ENCODE measurements at places on chromosomes 2 and 18.

DNA sequence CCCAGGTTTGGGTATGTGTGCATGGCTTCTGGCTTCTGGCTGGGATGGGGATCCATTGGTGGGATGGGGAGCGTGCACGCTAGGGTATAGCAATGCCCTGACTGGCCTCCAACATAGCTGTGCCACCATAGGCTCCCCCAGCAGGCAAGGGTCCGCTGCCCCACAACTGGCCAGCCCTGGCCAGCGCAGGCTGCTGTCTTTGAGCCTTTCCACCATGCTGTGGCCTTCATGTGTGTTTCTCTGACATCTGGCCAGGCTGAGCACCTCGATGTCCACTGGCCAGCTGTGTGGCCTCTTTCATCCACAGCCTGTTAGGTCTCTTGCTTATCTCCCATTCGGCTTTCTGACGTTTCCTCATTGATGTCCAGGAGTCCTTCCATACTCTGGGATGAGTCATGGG is 231.3 kb downstream of the NDUFA10 start:
- DNase-seq = no peak

GRCh38 chr2:26605195-26605998 is 35.8 kb downstream of the CIB4 start:
- peak; percentile 72 for DNase-seq

GRCh38 chr2:170895023-170895757 is 33.9 kb upstream of the GORASP2 start:
- DNase-seq = no peak

DNA sequence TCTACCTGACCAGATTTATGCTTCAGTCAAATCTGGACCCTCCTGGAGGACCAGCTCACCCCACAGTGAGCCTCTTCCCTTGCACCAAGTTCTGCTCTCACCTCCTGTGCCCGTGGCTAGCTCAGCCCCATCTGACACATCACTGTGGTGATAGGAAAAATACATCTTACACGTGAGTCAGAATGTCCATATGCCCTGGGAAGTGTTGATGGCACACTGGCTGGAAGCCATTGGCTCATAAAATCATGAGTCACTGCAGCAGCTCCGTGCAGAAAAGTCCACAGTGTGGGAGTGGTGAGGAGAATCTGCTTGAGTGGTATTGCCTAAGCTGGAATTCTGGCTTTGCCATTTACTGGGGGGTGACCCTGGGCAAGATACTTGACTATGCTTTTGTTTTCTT is 42.6 kb upstream of the RAPGEF4 start:
- no peak for DNase-seq

- DNase-seq = no peak
These were observed 41.0 kb upstream of the ACSL3 start for GRCh38 chr2:222819722-222820333.

DNA sequence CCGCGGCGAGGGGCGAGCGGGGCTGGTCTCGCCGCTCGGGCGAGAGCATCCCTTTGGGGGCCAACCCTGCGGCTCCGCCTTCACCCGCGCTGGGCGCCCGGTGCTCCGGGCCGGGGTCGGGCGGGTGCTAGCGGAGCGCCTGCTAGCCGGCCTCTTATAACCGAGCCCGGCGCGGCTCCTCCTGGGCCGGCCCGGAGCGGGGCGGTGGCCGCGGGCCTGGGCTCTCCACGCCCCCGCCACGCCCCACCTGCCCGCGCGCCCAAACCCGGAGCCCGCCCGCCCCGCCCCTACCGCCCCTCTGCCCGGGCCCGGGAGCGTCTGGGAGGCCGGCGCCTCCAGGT is at the start of gene FOXI3:
FOXI3 (minus strand) TSS at position 129 of the 341 bp plus-strand sequence. CDS start 158 bp downstream, outside the sequence.
- DNase-seq = no peak
